Left hindlimb (tissue), 1 donor: ENCODE measurements at places on chromosomes 6 and 20.

- peak; percentile 57 for DNase-seq
These were observed 102.6 kb downstream of the IBTK start for GRCh38 chr6:82144852-82145340.

GRCh38 chr6:90689172-90689571, 102.3 kb upstream of the MAP3K7 start:
- no peak for DNase-seq

DNA sequence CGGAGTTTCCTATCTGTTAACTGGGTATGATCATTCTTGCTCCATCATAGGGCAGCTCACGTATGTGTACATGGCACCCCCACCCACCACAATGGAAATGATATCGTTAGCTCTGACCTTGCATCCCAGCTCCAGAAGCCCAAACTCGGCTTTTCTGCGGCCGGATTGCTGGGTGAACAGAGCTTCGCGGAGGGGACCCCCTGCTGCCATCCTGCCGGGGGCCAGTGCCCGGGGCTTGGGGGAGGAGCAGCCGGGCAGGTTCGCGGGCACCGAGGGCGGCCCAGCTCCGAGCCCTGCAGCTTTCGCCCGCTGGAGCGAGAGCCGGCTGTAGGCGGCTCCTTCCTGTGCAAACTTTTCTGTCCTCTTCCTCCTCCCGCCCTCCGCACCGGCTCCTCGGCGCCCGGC, 24.9 kb upstream of the FUCA2 start:
- DNase-seq = peak; percentile 60

DNA sequence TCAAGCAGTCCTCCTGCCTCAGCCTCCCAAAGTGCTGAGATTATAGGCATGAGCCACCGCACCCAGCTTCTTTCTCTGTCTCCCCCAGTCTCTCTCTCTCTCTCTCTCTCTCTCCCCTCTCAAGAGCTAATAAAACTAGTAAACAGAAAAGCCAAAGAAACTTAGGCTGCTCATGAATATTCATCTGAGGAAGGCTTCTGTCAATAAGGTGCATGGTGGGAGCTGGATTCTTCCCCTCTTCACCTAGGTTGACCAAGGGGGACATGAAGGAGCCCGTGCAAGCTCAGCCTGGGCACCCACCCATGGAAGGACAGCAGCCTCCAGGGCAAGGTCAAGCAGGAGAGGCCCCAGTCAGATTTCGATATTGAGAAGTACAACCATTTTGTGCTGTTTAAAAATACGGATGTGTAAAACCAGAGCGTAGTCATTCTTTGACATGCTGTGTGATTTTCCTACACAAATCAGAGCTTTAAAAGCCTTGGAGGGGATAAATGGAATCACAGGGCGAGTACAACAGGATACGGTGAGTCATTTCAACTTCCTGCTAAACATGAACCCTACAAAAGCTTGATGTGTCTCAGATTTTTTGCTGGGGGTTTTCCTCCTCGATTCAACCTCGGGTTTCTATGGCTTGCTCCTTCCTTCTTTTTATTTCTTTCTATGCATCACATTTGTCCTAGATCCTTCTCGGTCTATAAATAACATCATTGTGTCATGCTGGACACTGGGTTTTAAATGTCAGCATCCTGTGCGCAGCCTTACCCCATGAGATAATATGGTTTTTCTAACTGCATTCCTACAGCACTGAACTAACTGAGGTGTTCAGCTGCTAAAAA, 368.9 kb upstream of the JARID2 start:
- DNase-seq = no peak

- DNase-seq = no peak
These were observed 44.2 kb downstream of the COL11A2 start for GRCh38 chr6:33147807-33148666.
